ENCODE measurements at places on chromosomes 3 and 15.

DNA sequence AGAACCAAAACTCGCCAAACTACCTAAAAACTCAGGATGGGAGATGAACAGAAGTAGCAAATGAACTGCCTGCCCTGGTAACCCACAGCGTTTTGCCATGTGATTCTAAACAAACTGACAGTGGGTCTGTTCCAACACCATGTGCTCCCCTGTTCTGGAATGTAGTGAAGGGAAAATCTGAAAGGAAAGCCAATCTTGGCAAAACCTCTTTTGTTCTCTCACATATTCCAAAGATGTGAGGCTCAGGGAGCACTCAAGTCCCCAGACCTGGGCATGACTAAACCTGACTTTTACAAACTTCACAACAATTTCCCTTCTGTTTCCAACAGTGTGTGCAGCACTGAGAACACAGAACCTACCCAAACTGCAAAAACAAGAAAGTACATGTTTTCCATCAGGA is 116.1 kb downstream of the IMPG2 start:
- DNase-seq = no peak

DNA sequence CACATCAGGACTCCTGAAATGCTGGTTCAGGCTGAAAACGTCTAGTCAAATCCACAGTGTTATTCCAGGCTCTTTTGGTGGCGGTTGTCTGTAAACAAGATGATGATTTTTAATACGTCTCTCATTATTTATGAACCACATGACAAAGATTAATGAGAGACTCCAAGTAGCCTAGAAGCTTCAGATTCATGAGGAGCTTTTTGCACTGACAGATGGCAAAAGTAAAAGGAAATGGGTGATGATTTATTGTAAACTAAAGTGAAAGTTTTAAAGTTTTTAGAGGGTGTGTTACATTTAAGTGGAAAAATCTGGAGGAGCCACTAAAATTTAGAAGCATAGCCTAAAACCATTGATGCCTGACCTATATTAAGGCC is 77.0 kb downstream of the BBX start:
- DNase-seq = no peak

DNA sequence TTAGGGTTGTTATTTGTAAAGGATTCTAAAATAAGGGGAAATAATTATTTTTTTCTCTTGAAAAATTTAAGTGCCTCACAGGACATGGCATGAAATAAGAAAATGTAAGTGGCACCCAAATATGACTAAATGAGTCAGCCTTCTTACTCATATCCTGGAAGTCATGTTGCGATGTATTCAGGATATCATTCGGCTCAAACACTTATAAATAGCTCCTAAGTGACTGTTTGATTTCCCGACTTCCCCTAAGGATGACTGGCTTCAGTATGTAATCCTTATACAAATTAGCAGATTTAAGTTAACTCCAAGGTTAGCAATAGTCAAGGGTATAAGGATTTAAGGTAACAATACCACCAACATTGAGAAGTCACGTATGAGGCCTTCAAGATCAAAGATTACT is 57.3 kb upstream of the OSTN start:
- DNase-seq = no peak

DNA sequence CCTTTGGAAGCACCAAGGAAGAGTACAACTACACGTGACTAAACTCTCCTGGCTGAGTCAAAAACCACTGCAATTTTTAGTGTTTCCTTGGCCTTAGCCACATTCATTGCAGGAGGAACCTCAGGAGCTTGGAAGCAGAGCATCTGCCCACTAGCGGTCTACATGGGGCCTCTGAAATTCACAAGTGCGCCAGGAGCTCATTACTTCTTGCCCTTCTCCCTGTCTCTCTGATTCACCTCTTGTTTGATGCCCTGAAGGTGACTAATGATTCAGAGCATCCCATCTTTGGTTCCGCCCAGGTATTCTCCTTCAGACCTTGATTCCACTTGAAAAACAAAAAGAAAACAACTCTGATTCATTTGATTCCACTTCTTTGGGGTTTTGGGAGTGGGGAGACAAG is 201.1 kb upstream of the LPP start:
- no peak for DNase-seq

- no peak for DNase-seq
Observed at GRCh38 chr3:114071786-114072185, 15.2 kb downstream of the QTRT2 start.
